ENCODE measurements at places on chromosomes 5 and 9.

DNA sequence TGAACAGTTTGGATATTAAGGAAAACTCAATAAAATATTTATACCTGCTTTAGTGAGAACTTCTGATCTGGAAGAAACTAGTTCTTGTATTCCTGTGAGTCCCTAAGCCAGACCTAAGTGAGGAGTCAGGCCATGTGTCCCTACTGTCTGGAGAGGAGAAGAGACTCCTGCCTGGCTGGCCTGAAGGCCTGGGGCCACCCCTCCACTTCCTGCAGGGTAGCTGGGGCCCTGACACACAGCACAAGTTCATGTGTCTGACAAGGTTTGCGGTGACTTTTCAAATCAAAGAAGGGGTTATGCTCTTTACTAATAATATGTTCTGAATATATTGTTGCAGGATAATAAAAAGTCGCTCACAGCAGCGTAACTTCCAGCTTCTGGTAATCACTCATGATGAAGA is 16.1 kb upstream of the IL13 start:
- no peak for DNase-seq

DNA sequence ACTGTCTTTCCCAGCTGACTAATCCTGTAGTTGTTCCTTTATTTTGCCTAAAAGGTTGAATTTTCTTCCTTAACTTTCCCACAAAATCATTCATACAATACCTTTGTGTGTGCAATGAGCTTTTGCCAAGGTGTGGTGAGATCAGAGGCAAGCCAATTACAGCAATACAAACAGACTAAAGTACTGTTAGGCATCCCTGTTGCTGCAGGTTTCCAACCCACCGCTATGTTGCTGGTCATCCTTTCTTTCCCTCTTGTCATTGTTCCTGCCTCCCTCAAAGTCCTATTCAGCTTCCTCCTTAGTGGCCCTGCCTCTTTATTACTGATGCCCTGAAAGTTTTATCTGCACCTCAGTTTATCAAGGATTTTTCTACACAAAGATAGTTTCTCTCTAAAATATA is 22.1 kb downstream of the ITGA2 start:
- DNase-seq = no peak

DNA sequence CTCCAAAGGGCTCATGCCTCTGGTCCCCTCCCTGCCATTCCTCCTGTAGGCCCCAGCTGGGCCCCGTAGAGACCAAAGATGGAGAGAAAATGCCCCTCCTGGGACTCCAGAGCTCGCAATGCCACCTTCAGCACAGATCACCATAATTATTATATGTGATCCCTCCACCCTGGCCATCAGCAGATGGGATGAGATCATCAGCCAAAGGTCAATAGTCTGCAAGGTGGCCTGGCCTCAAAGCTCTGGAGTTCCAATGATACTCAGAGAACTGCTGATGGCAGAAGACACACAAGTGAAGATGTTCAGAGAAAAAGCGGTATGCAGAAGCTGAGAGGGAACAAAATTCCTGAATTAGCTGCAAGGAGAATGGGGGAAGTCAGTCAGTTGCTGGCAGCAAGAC is 5.0 kb downstream of the RPP25L start:
- no peak for DNase-seq

- DNase-seq = no peak
These were observed 28.8 kb downstream of the JAKMIP2 start for GRCh38 chr5:147753765-147754164.

DNA sequence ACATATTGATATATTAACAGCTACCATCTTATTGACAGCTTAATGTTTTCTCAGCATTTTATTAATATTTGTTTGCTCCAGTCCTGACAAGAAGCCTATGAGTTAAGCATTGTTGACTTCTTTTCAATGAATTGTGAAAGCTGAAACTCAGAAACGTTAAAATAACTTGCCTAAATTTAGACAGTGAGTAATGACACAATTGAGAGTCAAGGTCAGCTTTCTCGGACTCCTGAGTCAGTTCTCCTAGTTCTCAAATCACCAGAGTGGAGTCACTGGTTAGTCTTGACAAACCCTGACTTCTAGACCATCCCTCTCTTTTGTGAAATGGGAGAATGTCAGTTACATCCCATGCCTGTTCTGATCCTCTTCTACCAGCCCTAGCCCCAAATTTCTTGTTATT is 222.7 kb upstream of the ACO1 start:
- DNase-seq = no peak

All from AML-193 (cell line).